ENCODE measurements at places on chromosomes 5 and 9.

DNA sequence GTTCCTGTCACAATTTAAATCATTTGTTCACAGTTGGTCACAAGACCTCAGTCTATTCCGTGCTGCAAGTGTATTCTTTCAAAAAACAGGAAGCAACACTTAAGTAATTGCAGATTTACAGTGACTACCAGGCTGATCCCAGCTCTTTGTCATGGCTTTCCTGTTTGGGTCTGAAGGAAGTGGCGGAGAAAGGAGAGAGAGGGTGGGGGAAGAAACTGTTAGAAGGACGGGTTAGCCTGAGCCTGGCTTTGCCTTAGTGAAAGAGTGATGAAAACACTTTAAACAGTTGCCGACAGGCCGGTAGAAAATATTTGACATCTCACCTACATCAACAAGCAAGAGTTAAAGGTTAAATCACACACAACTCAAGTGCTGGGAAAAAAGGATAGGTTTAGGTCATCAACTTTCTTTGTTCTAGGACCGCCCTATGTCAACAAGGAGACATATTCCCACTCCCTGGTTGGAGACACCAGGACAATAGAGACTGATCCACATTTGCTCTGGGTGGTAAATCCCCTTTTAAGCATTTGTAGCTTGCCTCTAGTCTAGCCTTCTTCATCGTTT, 102.2 kb upstream of the DAB2 start:
- no peak for DNase-seq

- DNase-seq: no peak
Observed at GRCh38 chr5:123535648-123536047, 23.7 kb downstream of the CSNK1G3 start.

DNA sequence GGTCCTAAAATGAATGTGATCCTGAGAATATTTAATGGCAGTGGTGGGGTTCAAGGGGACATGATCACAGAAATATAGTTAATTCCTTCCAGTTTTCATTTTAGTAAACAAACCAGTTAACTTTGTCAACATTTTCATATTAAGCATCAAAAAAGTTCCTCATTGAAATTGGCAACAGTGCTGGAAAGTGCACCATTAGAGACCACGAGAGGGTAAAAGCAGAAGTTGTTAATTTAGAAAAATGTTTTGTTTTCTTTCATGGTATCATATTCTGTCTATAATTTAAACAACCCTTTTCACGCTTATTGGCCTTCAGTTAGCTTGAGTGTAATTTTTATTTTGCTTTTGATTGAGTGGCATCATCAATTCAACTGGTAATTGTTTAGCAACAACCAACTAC, 11.9 kb downstream of the GIN1 start:
- no peak for DNase-seq

- DNase-seq: no peak
Observed at GRCh38 chr5:151047814-151048425, 27.5 kb downstream of the GPX3 start.

- DNase-seq: no peak
Observed at GRCh38 chr5:148255456-148255855, 13.1 kb upstream of the SPINK13 start.

DNA sequence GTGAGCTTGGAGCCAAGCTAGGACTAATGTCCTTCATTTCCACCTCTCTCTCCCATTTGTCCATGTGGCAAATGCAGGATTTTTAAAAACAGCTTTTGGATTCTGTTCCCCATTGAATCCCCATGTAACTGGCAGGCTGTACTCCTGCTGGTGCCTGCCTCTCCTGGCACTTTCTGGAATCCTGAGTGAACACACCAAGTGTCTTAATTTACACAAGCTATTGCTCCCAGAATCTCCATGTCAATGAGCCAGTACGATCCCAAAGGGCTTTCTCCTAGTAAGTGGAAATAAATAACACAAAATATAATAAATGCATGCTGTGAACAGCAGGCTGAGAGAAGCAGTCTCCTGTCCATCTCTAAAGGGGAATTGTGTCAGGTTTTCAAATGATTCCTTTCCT, 88.4 kb upstream of the WWC1 start:
- DNase-seq: no peak

DNA sequence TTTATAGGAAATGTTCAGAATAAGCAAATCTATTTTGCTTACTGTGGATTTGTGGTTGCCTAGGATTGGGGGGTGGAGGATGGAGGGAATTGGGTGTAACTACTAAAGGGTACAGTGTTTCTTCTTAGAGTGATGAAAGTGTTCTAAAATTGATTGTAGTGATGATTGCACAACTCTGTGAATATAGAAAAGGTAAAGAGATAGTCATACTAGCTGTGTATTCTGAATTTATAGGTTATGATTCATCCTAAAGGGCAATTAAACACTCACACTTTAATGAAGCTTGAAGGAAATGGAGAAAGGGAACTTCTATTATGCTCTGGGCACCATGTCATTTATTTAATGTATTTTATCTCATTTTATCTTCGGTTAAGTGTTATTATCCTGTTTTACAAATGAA, 9.9 kb downstream of the TXNDC8 start:
- no peak for DNase-seq

DNA sequence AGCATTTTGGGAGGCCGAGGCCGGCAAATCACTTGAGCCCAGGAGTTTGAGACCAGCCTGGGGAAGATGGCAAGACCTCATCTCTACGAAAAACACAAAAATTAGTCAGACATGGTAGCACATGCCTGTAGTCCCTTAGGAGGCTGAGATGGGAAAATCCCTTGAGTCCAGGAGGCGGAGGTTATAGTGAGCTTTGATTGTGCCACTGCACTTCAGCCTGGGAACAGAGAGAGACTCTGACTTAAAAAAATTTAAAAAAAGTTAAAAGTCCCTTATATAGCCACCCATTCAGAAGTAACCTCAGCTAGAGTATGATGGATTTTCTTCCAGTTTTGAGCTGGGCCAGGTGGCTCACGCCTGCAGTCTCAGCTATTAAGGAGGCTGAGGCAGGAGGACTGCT, 72.4 kb downstream of the UGCG start:
- DNase-seq: no peak

DNA sequence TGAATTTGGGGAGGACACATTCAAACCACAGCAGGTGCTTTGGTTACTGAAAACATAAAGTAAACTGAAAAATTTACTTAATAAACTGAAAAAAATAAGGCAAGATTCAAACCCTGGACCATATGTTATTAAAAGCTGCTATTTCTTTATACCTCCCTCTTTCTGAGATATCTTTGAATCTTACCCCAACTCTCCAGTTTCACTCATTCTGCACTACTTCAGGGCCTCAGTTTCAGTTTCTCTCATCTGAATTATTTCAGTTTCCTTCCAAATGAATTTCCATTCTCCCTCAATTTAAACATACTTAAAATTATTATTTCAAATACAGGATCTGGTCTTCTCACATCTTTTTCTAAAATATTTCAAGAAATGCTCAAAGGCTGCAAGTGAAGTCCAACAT, 4.9 kb upstream of the OXCT1 start:
- DNase-seq: no peak

DNA sequence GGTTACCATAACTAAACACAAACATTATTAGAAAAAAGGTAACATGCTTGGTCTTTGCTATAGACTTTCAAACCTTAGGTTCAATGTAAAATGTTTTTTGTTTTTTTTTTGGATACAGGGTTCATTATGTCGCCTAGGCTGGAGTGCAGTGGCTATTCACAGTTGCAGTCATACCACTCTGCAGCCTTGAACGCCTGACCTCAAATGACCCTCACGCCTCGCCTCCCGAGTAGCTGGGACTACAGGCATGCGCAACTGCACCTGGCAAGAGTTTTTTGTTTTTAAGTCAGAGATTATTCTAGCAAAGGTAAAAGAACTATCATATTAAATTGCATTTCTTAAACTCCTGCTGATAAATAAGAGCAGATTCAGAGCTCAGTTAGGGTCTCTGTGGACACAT, 55.1 kb upstream of the NR5A1 start:
- DNase-seq: no peak

DNA sequence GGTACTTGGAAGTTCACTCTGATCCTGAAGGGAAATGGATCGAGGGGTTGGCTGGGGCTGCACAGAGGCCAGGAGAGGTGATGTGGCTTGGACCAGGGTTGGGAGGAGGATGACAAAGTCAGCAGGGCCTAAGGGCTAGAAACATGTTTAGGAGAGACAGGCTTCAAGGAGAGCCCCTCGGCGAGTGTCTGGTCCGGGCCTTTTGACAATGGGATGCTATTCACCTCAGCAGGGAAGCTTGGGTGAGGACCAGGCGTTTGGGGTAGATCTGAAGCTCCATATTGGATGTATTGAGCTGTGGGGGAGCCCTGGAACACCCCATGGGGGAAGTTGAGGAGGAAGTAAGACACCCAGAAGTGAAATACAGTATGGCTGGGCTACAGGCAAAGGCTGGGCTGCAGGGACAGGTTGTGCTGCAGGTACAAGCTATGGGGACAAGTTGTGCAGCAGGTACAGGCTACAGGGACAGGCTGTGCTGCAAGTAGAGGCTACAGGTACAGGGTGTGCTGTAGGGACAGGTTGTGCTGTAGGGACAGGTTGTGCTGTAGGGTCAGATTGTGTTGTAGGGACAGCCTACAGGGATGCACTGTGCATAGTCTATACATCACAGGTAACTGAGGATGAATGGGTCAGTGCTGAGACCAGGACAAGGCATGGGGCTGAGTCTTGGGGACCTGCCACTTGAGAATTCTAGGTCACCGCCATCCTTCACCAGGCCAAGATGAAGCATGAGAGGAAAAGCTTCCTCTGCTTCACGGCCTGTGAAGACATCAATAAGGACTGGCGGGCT, 22.7 kb upstream of the FIBCD1 start:
- no peak for DNase-seq

DNA sequence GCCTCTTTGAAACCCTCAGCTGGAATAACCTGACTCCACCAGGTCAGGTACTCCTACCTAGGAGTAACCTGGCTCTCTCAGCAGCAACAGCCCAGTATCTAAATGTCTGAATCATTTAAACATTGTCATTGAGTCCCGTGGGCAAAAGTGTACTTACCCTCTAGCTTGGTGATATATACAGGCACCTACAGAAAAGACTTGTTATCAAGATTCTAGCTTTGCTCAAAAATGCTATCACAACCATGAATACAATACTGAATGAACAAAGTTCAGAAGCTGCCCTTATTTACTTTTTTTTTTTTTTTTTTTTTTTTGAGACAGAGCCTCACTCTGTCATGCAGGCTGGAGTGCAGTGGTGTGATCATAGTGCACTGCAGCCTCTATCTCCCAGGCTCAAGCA, 268.2 kb downstream of the ZNF608 start:
- DNase-seq: no peak

GRCh38 chr9:72477930-72478518, 43.4 kb upstream of the TMC1 start:
- no peak for DNase-seq

GRCh38 chr5:34550964-34551363, 105.2 kb upstream of the RAI14 start:
- DNase-seq: no peak

DNA sequence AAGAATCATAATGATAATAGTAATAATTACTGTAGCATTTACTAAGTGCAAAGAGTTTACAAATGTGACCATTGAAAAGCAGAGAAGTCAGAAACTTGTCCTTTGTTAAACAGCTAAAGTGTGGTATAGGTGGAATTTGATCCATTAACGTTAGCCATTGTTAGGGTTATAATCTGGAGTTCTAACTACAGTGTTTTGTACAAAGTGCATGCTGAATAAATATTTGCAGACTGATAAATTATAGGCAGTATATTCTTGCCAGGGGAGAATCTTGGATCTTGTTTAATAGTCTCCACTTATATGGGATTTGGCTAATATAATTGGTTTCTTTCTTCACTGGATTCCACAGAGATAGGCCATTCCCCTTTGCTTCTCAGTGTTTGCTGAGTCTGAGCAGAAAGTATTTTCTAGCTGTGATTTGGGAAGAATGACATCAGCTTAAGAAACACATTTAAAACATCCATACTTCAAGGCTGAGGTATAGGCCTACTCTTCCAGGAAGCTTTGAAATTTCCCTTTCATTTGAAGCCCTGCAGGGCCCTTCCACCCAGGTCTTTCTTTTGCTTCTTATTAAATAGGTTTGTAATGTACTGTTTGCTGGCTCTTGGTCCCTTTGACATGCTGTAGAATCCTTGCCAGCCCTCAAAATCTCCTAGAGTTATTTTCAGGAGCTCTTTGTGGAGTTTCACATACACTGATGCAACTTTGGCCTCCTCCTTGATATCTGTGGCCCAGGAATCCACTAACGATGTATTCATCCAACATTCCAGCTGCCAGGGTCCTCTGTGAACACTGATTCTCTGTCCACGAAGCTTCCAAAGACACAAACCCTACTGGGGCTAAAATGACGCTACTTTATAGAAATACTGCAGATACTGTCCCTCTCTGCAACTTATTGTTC, 51.4 kb downstream of the ATP10B start:
- DNase-seq: no peak

DNA sequence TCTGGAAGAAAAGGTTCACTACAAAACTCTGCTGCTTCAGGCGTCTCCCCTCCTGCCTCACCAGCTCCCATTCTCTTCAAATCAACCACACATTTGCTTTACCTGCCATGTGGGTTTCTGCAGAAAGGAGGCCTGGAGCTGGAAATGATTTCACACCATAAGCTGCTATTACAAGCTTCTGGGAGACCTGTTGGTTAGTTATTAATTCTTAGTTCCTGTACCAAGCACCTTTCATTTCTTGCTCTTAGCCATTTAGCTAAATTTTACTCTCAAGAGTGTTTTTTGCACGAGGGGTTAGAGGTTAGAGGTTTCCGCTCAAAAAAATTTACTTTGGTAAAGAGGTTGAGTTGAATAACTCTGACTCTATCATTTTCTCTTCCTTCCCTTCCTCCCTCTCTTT, 70.3 kb downstream of the MAP1B start:
- no peak for DNase-seq

DNA sequence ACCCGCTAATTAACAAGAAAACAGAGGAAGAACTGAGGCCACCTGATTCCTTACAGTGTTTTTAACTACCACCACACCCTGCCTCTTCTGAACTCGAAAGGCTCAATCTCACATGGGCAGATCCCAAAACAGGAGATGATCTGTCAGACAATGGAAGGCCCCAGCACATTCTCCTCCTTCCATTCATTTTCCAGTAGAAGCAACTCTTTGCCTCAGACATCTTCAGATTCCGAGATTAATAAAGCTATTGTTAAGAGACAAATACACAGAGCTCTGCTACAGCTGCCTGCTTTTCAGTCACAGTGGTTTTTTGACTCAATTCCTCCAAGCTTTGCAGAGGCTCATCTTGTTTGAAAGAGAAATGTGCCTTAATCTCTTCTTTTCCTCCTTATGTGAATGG, 127.2 kb upstream of the ADAMTSL1 start:
- DNase-seq: peak; percentile 15

GRCh38 chr5:172485511-172486202, 31.3 kb upstream of the SH3PXD2B start:
- DNase-seq: no peak

DNA sequence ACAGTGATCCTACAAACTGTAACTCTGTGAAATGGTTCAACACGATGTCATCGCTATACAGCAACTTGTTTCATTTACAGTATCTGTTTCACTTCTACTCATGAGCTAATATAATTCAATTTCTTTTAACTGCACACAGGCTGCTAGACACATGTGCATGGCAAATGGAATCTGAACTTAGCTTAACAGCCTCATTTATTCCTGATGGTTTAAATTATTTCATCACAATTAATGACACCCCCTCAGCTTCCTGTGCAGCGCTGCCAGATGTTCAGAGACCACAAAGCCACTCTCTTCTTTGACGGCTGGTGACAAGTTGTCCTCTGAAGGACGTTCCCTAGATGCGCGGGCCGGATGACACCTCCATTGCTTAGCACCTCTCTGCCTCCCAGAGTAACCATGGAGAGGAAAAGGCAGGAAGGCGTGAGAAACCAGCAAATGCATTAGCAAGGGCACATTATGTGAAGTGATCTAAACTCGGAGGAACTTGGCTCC, 191.1 kb downstream of the BNC2 start:
- DNase-seq: no peak

- DNase-seq: no peak
Observed at GRCh38 chr5:14743601-14744295, 79.2 kb downstream of the OTULIN start.

Data from neuronal stem cell (in vitro differentiated cells).